Sigmoid colon (tissue), 7 donors: ENCODE measurements at places on chromosomes 12 and 14. TPM values are rescaled to one million over a fixed set of nuclear protein-coding genes. Genes with fewer than 3 reads are reported as not detected.

DNA sequence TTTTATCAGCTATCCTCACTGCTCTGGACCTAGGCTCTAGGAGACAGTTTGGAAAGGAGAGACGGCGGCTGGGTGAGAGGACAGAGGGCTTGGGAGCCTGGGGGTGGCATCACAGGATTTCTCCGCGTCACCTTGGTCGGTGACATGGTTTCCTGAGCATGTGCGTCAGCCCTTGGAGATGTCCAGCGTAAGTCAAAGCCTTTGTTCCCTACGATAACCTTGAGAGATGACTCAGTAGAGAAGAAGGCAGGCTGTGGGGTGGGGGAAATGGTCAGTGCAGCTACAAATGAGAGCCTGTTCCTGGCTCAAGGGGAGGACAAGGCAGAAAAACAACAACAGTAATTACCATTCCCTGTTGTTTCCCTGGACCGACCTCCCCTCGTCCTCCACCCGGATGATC is 90.2 kb upstream of the TBX3 start:
- DNase-seq: no peak

DNA sequence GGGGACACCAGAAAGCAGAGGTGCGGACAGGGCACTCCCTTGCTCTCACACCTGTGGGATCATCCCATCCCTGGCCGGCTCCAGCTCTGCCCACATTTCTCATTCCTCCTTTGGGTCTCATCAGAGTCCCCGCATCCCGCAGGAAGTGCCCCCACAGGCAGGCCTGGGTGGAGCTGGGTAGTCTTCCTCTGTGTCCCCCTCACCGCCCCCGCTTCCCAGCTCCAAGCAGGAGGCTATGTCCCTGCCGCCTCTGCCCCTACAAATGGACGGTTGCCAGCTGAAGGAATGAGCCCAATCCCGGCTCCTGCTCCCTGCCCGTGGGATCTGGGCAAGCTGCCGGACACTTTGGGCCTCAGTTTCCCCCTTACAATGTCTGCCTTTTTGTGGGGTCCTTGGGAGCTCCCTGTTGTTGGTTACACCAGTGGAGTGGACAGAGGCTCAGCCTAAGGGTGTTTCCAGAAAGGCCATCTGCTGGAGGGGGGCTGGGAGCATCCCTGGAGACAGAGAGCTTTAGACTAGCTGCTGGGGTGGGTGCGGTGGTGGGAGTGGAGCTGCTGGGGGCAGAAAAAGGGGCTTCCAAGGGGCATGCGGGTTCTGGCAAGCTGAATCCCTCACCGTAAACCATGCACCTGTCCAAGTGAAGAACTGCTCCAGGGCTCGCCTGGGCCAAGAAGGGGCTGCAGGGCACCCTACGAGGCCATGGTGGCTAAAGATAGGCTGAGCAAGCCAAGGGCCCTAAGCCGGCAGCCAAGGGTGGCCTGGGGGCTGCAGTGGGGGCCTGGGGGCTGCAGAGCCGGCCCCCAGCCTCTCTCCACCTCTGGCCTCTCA is 7.9 kb upstream of the GPR132 start:
- DNase-seq: no peak

Gene LACRT
- total RNA-seq: not detected

GRCh38 chr14:30907659-30908057 is 33.3 kb downstream of the COCH start:
- no peak for DNase-seq

- no peak for DNase-seq
These were observed 17.3 kb downstream of the TOGARAM1 start for GRCh38 chr14:44979273-44979672.

Gene SOAT2
- total RNA-seq: not detected

DNA sequence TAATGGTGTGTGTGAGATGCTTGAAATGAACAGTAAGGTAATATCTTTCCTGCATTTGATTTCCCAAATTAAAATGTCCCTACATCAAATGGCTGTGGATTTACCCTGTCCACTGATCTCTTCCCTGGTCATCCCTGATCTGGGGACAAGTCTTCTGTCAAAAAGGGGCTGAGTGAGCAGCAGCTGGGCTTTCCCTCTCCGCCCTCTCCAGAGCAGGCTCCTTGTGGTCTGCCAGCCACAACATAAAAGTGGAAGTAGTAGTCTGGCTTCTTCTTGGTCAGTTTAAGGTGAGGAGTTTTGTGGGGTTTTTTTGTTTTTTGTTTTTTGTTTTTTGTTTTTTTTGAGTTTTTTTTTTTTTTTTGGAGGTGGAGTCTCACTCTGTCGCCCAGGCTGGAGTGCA is 25.2 kb upstream of the PLXNC1 start:
- DNase-seq: no peak

DNA sequence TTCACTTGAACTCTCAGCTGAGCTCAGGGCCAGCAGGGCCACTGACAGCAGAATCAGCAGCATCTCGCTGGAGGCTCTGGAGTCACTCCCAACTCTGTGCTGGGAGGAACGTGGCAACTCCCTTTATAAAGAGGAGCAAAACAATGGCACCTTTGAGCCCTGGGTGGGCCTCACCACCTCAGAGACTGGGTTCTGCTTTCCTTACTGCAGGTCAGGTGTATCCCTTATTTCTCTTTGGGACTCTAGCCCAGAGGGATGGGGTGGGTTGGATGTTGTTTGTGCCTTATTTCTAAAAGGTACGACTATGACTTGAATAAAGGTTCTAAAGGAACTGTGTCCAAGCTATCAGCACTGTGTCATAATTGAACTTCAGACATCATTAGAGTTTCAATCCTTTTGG is at the start of gene PRB4:
Gene PRB4 (minus strand): TSS at position 101 of the 400 bp plus-strand sequence. CDS start 38 bp downstream, at position 63.
- no peak for DNase-seq

DNA sequence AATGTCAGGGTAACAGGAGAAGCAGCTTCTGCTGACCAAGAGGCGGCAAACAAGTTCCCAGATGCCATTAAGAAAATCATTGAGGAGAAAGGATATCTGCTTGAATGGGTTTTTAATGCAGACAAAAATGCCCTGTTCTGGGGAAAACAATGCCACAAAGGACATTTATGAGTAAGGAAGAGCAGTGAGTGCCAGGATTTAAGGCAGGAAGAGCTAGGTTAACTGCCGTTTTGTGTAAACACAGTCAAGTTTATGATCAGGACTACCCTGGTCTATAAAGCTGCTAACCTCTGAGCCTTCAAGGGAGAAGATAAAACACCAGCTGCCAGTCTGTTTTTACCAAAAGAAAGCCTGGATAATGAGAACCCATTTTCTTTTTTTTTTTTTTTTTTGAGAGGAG is 8.5 kb downstream of the MAPKAPK5 start:
- no peak for DNase-seq

DNA sequence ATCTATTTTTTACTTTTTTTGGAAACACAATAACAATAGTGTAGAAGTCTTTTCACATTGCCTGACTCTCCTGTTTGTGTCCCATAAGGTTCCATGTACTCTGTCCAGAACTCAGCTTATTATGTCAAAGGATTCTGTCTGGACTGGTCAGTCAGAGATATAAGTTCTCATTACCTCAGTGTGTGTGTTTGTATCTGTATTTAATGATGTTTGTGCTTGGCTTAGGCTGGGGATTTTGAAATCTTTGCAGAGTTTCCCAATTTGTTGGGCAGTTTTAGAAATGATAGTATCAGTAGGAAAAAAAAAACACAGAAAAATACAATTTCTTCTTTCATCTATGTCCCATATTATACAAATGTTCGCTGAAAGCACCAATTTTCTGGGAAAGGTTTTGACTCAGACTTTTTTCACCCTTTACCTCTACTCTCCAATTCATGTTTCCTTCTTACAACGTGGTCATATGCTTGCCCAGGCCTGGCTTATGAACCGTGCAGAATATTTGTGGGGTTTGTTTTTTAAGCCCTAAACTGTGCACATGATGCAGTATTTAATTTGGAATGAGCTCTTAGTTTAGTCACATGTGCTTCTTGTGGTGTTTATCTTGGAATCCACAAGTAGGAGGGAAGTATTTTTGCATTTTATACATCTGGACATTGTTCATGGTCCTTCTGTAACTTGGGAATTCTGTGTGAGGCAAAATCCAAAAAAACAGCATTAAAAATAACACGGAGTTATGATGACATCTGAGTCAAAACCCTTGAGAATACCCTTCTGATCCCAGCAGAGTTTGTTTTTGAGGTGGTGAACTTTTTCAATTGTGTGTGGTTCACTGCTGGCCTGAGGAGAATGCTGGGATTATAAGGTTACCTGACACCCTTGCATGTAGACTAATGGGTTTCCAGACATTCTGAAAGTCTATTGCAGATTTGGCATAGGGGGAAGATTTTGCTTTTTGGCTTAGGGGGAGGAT is 121.2 kb downstream of the RAD51B start:
- no peak for DNase-seq
